Epithelial cell of alveolus of lung (primary cell): ENCODE measurements at places on chromosomes 6 and 20. TPM values are rescaled to one million over a fixed set of nuclear protein-coding genes. Genes with fewer than 3 reads are reported as not detected.

Gene TSPO2
- not detected in 2 replicates for total RNA-seq

Gene SYNE1
- 22.8 and 34.6 TPM in 2 replicates for total RNA-seq

Gene ADTRP
- total RNA-seq, result 0.26 TPM in 1 of 2 replicates, not detected in the other

Gene CD93
- 5.6 and 8.6 TPM in 2 replicates for total RNA-seq

Gene BMP7
- total RNA-seq, result not detected in 2 replicates

Gene PDE10A
- 2.3 and 44.2 TPM in 2 replicates for total RNA-seq

Gene CALHM6
- total RNA-seq, result 2.0 and 6.2 TPM in 2 replicates

Gene OR2B6
- total RNA-seq, result not detected in 2 replicates

Gene RIMS1
- total RNA-seq, result 0.16 and 0.91 TPM in 2 replicates

Gene FAM83C
- total RNA-seq, result not detected in 2 replicates

Gene SLC13A3
- 3.1 and 8.2 TPM in 2 replicates for total RNA-seq

Gene TRAPPC3L
- not detected in 2 replicates for total RNA-seq

Gene CLPSL2
- not detected in 2 replicates for total RNA-seq

Gene CTCFL
- total RNA-seq, result not detected in 2 replicates

Gene C6orf141
- 1.6 and 3.2 TPM in 2 replicates for total RNA-seq

Gene ITPR3
- total RNA-seq, result 6.9 and 20.8 TPM in 2 replicates

Gene CNR1
- 0.64 TPM in 1 of 2 replicates, not detected in the other for total RNA-seq

Gene SLC17A2
- not detected in 2 replicates for total RNA-seq

Gene GSTA1
- not detected in 2 replicates for total RNA-seq

Gene FNDC11
- total RNA-seq, result 0.78 TPM in 1 of 2 replicates, not detected in the other

Gene TSBP1
- total RNA-seq, result not detected in 2 replicates

Gene PDE7B
- total RNA-seq, result 5.0 and 34.0 TPM in 2 replicates

Gene SPACA1
- total RNA-seq, result not detected in 2 replicates

Gene RRAGD
- total RNA-seq, result 0.16 and 3.2 TPM in 2 replicates

Gene PTCRA
- not detected in 2 replicates for total RNA-seq

Gene MUCL3
- not detected in 2 replicates for total RNA-seq

Gene GJA10
- total RNA-seq, result 0.13 TPM in 1 of 2 replicates, not detected in the other

Gene CRISP2
- total RNA-seq, result not detected in 2 replicates

Gene DPPA5
- total RNA-seq, result not detected in 2 replicates

Gene LY6G5B
- total RNA-seq, result 0.91 and 2.1 TPM in 2 replicates

Gene AHI1
- 5.8 and 12.0 TPM in 2 replicates for total RNA-seq

Gene GABRR2
- under 0.01 and 0.08 TPM in 2 replicates for total RNA-seq

Gene SLC44A4
- total RNA-seq, result 1.0 TPM in 1 of 2 replicates, not detected in the other

Gene SLC32A1
- not detected in 2 replicates for total RNA-seq

Gene MAP3K7
- 22.8 and 24.0 TPM in 2 replicates for total RNA-seq

Gene MRAP2
- total RNA-seq, result 0.13 TPM in 1 of 2 replicates, not detected in the other

Gene CTAGE9
- not detected in 2 replicates for total RNA-seq
